ENCODE measurements at places on chromosomes 6 and 20.

DNA sequence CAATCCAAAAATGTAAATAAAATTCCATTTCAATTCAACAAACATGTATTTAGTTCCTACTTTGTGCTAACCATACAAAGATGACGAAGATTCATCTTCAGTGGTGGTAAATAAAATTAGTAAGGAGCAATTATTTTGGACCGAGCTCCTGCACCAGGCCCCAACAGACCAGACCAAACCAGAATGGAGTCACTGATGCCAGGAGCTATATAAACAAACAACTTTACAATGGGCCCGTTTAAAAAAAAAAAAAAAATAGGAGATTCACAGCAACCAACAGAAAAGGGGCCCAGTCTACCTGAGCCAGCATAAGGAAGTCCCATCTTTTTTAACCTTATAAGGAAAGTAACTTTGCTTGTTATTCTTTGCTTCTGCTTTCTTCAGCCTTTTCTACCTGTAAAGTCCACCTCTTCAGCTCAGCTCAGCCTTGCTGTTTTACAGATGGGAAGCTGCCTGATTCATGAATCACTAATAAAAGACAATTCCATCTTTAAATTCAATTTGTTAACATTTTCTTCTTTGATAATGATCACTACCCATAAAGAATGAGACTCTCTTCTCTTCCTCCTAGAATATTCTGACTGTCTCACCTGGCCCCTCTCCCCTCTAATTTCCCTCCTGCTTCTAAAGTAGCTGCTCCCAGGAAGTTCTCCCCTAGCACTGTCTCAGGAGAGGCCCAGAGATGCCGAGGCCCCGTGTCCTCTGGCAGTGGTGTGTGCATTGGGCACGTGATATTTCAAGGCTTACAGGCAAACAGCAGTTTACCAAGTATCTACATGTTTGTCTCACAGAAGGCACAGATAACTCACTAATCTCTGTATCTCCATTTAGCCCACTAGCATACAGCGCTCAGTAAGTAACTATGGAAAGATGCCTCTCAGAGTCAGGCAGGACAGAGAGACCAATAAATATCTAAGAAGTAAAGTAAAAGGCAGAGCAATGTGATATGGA lies 8.4 kb downstream of the MBOAT1 start:
- no peak for DNase-seq

- DNase-seq: no peak
These were observed 25.2 kb downstream of the PREX1 start for GRCh38 chr20:48802647-48803046.

- no peak for DNase-seq
These were observed 21.0 kb downstream of the EPB41L1 start for GRCh38 chr20:36175475-36175995.

GRCh38 chr6:170448317-170448716 lies 104.8 kb downstream of the PSMB1 start:
- no peak for DNase-seq

DNA sequence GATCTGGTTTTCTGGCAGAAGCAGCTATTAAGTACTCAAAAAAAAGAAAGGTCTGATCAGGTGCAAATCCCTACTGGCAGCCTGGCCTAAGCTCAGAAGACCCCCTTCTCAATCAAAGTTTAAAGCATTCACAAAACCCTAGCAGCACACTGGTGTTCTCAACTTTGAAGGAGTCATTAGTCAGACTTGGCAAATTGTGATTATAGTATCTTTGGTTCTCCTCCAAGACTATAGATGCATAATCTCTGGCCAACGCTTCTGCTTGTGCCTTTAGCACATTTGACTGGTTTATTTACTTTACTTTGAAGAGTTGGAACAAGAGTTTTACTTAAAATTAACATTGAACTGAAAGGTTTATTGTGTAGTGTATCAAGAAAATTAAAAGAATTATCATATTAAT lies 248.9 kb downstream of the PTPRK start:
- no peak for DNase-seq

- no peak for DNase-seq
These were observed 65.5 kb upstream of the FABP7 start for GRCh38 chr6:122714059-122714458.

DNA sequence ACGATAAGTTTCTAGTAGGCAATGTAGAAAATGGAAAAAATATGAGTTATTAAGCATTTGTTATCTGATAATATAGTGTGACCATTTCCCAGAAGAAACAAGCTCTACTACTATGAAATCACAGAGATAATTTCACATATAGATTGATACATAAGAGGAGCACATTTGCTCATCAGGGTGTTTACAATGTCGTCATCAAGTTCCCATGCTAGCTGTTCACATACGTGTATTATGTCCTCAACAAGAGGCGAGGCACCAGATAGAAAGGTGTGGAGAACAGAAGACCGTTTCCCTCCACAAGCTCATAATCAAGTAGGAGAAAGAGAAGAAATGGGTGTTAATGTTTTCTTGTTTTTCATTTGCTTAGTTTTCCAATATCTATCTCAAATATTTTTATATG lies 326.1 kb upstream of the ARID1B start:
- no peak for DNase-seq

- DNase-seq: peak; percentile 42
These were observed 764 bp downstream of the ZNF292 start for GRCh38 chr6:87155842-87156815.

- no peak for DNase-seq
These were observed 69.8 kb upstream of the PHACTR2 start for GRCh38 chr6:143607974-143608373.

DNA sequence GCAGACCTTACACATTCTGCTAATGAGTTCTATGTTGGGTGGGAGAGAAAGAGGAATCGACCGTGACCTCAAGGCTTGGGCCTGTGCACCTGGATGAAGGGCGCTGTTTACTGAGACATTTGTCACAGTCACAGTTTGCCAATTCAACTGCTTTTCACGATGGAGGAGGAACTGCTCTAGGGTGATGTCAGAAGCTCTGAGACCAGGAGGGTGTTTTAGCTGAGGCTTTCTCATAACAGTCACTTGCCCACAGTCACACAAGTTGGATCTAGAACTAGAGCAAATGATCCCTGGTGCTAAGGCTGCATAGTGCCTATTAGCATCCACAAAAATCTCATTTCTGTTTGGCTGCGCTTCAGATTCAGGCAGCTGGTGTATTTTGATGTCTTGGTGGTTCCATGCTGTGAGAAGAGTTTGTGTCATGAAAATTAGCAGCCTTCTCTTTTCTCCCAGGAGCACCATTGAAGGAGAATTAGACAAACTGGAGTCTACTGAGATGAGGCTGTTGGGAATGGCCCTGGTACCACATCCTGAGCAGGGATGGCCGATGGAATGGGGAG lies 83.3 kb upstream of the TGM3 start:
- no peak for DNase-seq

DNA sequence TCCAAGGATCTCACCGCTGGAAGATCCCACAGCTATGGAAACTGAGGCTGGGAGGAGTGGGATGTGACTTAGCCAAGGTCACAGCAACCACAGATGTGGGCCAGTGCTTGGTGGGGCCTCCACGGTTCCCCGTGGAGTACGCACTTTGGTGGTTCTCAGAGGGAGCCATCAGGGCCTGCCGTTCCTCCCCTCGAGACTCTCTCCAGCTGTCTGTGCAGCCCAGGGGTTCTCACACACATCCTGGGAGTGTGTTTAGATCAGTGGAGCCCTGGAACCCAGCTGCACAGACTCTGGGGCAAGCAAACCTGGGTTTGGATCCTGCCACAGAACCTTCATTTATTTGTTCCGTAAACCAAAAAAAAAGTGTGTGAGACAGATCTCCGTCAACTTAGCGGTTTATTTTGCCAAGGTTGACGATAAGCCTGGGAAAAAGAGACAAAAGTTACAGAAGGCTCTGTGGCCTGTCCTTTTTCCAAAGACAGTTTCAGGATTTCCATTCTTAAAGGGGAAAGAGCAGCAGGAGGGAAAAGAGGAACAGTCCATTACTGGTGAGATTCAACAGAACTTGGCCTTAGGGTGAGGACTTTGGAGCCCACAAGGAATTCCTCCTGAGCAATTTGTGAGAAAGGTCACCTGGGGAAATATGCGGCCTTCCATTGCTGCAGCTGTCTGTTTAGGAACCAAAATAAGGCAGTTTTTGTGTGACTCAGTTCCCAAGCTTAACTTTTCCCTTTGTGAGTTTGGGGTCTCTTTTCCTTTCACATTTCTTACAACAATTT lies 13.6 kb upstream of the MYMX start:
- DNase-seq: no peak
